ENCODE measurements at places on chromosomes 1 and 21.
A peak's percentile ranks its signal among the peaks of the same experiment; 100 is the strongest.

DNA sequence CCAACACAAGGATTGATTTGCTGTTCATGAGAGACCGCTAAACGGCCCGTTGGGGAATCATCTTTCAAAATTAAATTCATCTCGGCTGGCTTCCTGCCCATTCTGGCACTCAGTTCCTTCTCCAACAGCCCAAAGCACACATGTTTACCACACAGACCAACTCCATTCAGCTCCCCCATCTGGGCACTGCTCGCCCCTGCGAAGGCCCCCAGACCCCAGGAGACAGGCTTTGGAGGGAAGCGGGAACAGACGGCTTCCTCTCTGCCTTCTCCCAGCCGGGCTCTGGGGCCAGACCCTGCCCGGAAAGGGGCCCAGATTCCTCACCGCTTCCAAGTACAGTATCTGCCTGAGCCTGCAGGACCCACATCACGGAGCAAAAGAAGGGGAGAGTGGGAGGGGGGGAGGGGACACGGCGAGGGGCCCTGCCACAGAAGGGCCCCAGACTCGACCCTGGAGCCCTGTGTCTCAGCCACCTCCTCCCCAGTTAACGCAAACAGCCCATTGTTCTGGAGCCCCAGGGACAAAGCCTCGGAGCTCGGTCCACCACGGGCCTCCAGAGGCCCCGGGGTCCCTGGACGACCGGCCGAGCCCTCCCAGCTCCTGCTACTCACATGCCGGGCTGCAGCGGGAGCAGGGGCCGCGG is 660 bp downstream of the MEGF6 start:
- DNase-seq = no peak

DNA sequence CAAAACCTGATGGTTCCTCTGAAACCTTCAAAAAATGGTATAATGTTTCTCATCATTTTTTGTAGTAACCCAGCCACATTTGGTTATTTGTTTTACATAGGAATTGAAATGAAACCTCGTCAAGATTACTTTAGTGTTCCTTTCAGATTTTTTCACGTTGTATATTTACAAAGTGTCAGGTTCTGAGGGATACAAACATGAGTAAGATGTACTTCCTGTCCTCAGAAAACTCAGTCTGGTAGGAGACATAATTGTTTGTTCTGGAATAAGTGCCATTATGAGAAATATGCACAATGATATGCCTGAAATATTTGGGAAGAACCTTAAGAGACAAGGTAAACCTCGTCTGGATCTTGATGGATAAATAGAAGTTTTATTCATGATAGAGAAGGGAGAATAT is 145.5 kb downstream of the USP25 start:
- no peak for DNase-seq

- DNase-seq = no peak
These were observed 8.4 kb upstream of the XKR8 start for GRCh38 chr1:27951396-27951795.

DNA sequence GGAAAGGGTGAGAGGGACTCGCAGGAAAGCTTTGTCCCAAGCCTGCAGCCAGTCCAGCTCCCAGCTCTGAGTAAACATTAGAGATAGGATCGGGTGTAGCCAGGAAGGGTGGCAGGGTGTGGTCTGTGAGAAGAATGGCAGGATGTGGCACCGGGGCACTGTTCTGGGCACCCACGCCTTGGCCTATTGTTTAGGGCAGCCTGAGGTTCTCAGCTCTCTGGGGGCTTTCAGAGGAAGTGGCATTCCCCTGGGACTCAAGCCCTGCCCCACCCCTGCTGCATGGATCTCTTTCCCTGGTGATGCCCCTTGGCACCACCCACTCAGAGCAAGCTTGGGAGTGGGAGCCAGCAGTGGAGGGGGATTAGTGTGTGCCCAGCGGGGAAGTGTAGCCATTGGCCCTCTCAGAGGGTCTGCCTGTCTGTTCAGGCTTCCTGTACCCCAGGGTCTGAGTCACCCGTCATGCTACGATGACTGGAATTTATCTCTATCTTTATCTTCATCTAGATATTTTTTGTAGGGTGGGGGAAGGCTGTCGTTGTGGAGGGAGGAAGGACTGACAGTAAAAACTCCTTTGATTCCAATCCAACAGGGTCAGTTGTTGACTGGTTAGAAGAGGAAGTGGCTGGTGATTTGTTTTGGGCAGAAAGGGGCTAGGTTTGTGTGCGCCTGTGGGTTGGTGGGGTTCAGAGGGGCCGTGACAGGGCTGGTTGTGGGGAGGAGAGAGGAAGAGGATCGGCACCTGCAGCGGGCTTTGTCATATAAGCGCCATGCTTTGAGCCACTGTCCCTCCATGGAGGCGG is 31.6 kb downstream of the SOX13 start:
- no peak for DNase-seq

DNA sequence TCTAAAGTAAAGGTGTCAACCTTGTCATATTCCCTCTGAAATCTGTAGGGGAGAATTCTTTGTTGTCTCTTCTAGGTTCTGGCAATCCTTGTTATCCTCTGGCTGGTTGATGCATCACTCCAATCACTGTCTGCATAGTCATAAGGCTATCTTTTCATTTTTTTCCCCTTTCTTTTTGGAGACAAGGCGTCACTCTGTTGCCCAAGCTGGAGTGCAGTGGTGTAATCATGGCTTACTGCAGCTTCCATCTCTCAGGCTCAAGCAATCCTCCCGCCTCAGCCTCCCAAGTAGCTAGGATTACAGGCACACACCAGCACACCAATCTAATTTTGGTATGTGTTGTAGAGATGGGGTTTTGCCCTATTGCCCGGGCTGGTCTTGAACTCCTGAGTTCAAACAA is 12.9 kb downstream of the DPYD start:
- DNase-seq = no peak

DNA sequence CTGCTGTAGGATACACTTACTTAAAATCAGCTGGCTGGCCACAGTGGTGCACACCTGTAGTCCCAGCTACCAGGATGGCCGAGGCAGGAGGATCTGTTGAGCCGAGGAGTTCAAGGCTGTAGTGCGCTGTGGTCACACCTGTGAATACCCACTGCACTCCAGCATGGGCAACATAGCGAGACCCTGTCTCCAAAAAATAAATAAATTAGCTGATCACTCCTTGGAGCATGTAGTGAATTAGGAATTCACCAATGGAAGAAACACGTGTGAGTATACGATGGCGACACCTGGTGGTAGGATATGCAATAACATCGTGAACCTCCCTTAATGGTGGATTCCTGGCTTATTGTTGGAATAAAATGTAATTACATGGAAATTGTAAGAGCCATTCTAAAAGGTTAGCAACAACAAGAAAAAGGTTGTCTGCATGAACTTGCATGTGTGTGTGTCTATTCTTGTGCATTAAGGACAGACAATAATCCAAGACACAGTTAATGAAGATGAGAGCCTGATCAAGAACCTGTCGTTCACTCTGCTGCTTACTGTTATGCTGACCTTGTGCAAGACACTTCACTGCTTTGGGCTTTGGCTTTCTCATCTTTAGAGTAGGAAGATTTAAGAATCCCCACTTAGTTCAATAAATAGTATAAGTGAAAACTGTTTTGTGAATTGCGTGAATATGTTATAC is 38.6 kb upstream of the COX20 start:
- peak; percentile 26 for DNase-seq

DNA sequence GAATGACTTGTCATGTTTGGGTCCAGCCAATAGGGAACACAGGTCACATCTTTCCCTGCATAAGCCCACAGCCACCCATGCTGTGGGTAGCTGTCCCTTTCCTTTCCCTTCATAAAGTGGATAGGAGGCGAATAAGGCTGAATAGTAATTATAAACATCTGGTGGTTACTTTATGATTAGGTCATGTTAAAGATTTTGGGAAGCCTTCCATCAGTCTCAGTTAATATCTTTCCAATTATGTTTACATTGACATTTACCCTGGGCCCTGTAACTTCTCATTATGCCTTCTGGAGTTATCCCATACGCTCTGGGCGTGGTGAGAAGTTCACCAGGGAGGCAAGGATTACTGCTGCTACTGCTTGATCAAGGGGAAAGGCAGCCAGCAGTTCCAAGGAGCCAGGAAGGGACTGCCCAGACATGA is 197.2 kb downstream of the HLX start:
- no peak for DNase-seq

DNA sequence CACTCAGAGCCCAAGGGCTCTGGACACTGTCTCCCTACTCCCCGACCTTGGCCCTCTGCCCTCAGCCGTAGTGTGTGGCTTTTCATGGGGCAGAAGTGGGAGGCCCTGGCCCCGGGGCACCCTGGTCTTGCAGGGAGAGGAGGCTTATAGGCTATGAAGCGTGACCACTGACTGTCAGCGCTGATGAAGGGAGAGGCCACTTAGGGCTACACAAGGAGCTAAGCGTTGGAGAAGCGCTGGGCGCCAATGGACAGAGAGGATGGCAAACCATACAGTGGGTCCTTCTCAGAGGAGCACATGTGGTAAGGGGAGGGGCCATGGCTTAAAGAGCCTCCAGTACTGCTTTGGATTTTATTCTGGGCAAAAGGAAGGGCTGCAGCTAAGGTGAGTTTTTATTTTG is 7.9 kb downstream of the CRABP2 start:
- DNase-seq = peak; percentile 87

DNA sequence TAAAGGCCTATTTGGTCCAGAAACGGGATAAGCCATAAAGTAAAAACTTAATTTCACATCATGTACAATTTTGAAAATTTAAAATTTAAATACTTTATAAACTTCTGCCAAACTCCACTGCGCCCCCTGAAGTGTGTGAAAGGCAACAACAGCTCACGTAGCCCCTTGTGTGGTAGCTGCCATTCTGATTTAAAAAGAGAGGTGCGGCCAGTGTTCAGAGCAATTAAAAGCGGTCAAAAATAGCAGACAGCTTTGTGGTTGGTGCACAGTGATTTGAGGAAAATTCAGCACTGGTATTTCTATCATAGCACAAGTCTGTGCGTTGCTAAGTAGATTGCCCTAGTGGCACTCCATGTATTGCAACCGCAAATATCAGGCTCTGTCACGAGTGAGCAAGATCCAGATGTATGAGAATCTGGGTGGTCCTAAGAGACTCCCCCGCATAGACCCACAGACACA is 122.5 kb downstream of the ATG4C start:
- no peak for DNase-seq

GRCh38 chr1:230268371-230269170 is 157.6 kb downstream of the PGBD5 start:
- DNase-seq = peak; percentile 78
